ENCODE measurements at places on chromosomes 1 and 21.
A peak's percentile ranks its signal among the peaks of the same experiment; 100 is the strongest.

DNA sequence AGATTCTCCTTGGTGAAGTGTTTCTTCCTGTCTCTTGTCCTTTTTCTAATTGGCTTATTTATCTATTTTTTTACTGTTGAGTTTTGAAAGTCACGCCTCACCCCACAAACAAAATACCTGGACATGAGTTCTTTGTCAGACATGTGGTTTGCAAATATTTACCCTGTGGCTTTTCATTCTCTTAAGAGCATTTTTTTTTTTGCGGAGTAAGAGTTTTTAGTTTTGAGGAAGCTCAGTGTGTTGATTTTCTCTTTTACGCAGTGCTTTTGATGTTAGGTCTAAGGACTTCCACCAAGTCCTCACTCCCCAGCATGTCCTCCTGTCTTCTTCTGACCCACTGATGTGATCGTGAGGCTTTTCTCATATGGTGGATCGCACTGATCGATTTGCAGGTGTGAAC lies 7.6 kb downstream of the DFFB start:
- no peaks in the 10 kb centered on the region for H3K36me3 ChIP-seq
- no peaks in the 10 kb centered on the region for H3K27me3 ChIP-seq
- H3K27ac ChIP-seq = no peak overlapping the region
- H3K4me1 ChIP-seq = no peaks in the 10 kb centered on the region
- no peak for DNase-seq

GRCh38 chr1:86776108-86776507 lies 71.7 kb downstream of the SH3GLB1 start:
- H3K4me1 ChIP-seq = peaks cover 30% of the 10 kb centered on the region
- DNase-seq = no peak
- no peak overlapping the region for H3K4me3 ChIP-seq
- no peaks in the 10 kb centered on the region for H3K36me3 ChIP-seq

DNA sequence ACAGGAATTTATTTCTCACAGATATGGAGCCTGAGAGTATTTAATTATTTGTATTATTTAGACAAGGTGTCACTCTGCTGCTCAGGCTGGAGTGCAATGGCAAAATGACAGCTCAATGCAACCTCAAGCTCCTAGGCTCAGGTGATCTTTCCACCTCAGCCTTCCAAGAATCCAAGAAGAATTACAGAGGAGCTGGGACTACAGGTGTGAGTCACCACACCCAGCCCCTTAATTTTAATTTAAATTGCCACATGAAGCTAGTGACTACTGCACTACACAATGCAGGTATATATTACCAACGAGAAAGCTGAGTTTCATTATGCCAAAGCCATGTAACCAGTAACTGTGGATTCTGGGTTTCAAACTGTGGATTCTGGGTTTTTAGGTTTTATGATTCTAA lies 2.1 kb downstream of the KHDC4 start:
- no peak for DNase-seq
- H3K27ac ChIP-seq = no peak overlapping the region
- H3K27me3 ChIP-seq = no peaks in the 10 kb centered on the region
- H3K36me3 ChIP-seq = peaks cover 65% of the 10 kb centered on the region
- H3K4me1 ChIP-seq = peaks cover 32% of the 10 kb centered on the region

GRCh38 chr21:45631540-45631939 lies 12.0 kb upstream of the PCBP3 start:
- no peaks in the 10 kb centered on the region for H3K36me3 ChIP-seq
- H3K4me3 ChIP-seq = no peak overlapping the region
- no peaks in the 10 kb centered on the region for H3K27me3 ChIP-seq

- no peak for DNase-seq
- no peaks in the 10 kb centered on the region for H3K36me3 ChIP-seq
- H3K27me3 ChIP-seq = no peaks in the 10 kb centered on the region
- H3K4me3 ChIP-seq = no peak overlapping the region
- no peak overlapping the region for H3K27ac ChIP-seq
- H3K4me1 ChIP-seq = peaks cover 21% of the 10 kb centered on the region
Measured at GRCh38 chr1:226690460-226690982, 48.6 kb downstream of the ITPKB start.

DNA sequence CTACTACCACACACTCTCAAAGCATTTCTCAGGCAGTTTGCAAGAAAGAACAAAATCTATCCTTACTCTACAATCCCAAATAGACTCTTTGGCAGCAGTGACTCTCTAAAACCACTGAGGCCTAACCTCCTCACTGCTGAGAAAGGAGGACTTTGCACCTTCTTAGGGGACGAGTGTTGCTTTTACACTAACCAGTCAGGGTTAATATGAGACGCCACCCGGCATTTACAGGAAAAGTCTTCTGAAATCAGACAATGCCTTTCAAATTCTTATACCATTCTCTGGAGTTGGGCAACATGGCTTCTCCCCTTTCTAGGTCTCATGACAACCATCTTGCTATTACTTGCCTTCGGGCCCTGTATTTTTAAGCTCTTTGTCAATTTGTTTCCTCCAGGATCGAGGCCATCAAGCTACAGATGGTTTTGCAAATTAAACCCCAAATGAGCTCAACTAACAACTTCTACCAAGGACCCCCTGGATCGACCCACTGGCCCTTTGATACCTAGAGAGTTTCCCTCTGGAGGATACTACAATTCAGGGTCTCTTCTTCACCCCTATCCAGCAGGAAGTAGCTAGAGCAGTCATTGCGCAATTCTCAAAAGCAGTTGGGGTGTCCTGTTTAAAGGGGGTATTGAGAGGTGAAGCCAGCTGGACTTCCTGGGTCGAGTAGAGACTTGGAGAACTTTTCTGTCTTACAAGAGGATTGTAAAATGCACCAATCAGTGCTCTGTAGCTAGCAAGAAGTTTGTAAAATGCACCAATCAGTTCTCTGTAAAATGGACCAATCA lies 2.0 kb upstream of the FMO4 start:
- no peak overlapping the region for H3K27ac ChIP-seq
- no peak overlapping the region for H3K4me3 ChIP-seq
- H3K27me3 ChIP-seq = no peaks in the 10 kb centered on the region
- H3K4me1 ChIP-seq = peaks cover 5% of the 10 kb centered on the region
- H3K36me3 ChIP-seq = no peaks in the 10 kb centered on the region

GRCh38 chr1:222627232-222627631 lies 9.3 kb downstream of the MIA3 start:
- no peak overlapping the region for H3K27ac ChIP-seq
- no peak for DNase-seq
- H3K27me3 ChIP-seq = no peaks in the 10 kb centered on the region

GRCh38 chr21:29748391-29749167 lies 191.2 kb downstream of the GRIK1 start:
- DNase-seq = no peak
- no peaks in the 10 kb centered on the region for H3K4me1 ChIP-seq
- no peaks in the 10 kb centered on the region for H3K27me3 ChIP-seq
- H3K27ac ChIP-seq = no peak overlapping the region
- no peaks in the 10 kb centered on the region for H3K36me3 ChIP-seq

- no peaks in the 10 kb centered on the region for H3K27me3 ChIP-seq
- no peak overlapping the region for H3K4me3 ChIP-seq
- H3K4me1 ChIP-seq = no peaks in the 10 kb centered on the region
- H3K27ac ChIP-seq = no peak overlapping the region
Measured at GRCh38 chr1:168758503-168758902, 29.5 kb upstream of the DPT start.

DNA sequence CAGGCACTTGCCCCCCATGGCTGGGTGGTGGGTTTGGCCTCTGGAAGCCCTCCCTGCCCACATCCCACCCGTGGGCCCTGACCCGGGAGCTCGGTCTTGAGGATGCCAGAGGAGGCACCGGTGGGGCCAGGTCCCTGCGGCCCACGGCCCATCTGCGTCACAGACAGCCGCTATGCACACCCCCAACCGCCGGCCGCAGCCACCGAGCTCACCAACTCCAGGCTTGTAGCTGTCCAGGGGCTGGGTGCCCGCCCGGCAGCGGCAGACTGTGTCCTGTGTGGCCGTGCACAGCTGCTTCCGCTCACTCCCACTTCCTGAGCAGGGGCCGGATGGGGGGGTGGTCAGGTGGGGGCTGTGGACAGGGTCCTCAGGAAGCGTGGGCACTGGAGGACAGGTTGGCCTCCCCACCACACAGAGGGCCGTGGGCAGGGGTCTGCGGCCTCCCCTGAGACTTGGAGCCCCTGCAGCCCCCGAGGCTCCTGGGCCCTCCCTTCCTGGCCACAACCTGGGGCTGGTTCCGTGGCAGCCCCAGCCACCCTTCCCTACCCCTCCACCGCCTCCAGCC lies 1.1 kb downstream of the TNFRSF4 start:
- peaks cover 18% of the 10 kb centered on the region for H3K4me1 ChIP-seq
- H3K4me3 ChIP-seq = no peak overlapping the region
- peaks cover 8% of the 10 kb centered on the region for H3K36me3 ChIP-seq
- no peaks in the 10 kb centered on the region for H3K27me3 ChIP-seq
- no peak for DNase-seq

DNA sequence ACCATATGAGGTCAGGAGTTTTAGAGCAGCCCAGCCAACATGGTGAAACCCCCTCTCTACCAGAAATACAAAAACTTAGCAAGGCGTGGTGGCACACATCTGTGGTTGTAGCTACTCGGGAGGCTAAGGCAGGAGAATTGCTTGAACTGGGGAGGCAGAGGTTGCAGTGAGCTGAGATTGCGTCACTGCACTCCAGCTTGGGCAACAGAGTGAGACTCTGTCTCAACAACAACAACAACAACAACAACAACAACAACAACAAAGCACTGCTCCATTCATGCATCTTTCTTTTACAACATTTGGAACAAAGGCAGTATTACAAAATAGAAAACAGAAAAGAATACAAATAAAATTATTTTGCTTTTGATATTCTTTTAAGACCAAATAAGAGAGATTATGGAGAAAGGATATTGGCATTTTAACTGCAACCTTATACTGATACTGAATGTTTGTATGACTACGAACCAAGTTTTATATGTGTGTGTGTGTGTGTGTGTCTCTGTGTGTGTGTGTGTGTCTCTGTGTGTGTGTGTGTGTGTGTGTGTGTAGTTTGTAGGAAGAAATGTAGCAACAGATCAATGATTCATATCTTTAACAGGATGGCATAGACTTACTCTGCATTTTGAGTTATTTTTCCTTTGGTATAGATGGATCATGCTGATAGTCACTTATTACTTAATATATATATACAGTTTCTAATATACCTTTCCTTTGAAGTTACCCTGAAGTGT lies 24.6 kb downstream of the ATF6 start:
- H3K36me3 ChIP-seq = peaks cover 40% of the 10 kb centered on the region
- no peaks in the 10 kb centered on the region for H3K27me3 ChIP-seq
- H3K4me1 ChIP-seq = no peaks in the 10 kb centered on the region
- no peak overlapping the region for H3K27ac ChIP-seq
- no peak overlapping the region for H3K4me3 ChIP-seq

- H3K4me1 ChIP-seq = no peaks in the 10 kb centered on the region
- no peaks in the 10 kb centered on the region for H3K36me3 ChIP-seq
- no peak overlapping the region for H3K4me3 ChIP-seq
- H3K27ac ChIP-seq = no peak overlapping the region
Measured at GRCh38 chr1:85449356-85449755, 15.6 kb downstream of the DDAH1 start.

- H3K36me3 ChIP-seq = no peaks in the 10 kb centered on the region
- peaks cover 6% of the 10 kb centered on the region for H3K4me1 ChIP-seq
- no peaks in the 10 kb centered on the region for H3K27me3 ChIP-seq
- no peak overlapping the region for H3K27ac ChIP-seq
- no peak overlapping the region for H3K4me3 ChIP-seq
Measured at GRCh38 chr1:109767637-109768334, 4.1 kb upstream of the EPS8L3 start.

DNA sequence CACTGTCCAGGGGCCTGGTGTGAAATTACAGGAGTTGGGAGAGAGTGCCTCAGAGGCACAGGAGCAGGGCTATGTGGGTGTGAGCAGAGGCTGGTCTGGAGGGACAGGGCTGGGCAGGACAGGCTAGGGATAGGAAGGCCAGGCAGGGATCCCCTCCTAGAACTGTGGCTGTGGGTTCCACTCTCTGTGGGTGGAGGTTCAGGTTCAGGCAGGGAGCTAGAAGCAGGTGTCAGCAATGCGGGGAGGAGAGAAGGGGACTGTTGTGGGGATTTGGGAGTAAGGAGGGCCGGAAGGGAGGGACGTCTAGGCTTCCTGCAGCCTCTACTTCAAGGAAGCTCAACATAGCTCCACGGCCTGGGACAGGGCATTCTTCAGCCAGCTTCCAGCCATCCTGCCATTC lies 8.3 kb upstream of the GPR61 start:
- H3K27ac ChIP-seq = no peak overlapping the region
- no peaks in the 10 kb centered on the region for H3K27me3 ChIP-seq
- H3K36me3 ChIP-seq = no peaks in the 10 kb centered on the region
- DNase-seq = no peak

DNA sequence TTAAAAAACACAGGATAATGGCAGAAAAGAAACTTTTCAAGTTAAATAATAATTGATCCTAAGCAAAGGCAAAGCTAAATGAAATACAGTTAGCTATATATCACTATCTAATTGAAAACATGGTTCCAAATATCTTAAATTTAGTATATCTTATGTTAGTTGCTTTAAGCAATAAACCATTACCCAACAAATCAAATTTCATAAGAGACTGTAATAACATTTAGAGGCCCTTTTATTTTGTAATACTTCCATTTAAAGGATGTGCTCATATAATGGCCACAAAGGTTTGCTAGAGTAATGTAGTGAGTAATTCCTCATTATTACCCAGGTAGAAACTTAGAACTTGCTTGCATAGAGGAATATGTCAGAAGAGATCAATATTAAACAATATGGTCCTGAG lies 32.3 kb downstream of the RPL5 start:
- no peaks in the 10 kb centered on the region for H3K4me1 ChIP-seq
- H3K27me3 ChIP-seq = no peaks in the 10 kb centered on the region
- H3K27ac ChIP-seq = no peak overlapping the region
- H3K4me3 ChIP-seq = no peak overlapping the region

GRCh38 chr1:212594640-212595039 lies 13.9 kb upstream of the ATF3 start:
- no peaks in the 10 kb centered on the region for H3K27me3 ChIP-seq
- no peaks in the 10 kb centered on the region for H3K4me1 ChIP-seq
- H3K27ac ChIP-seq = no peak overlapping the region
- DNase-seq = no peak
- no peaks in the 10 kb centered on the region for H3K36me3 ChIP-seq
- H3K4me3 ChIP-seq = no peak overlapping the region

GRCh38 chr1:162551969-162552683 lies 9.4 kb upstream of the UAP1 start:
- no peaks in the 10 kb centered on the region for H3K36me3 ChIP-seq
- DNase-seq = peak; percentile 36
- H3K27ac ChIP-seq = peak overlapping the region; percentile 29
- H3K4me1 ChIP-seq = peaks cover 11% of the 10 kb centered on the region
- no peaks in the 10 kb centered on the region for H3K27me3 ChIP-seq
- no peak overlapping the region for H3K4me3 ChIP-seq

- H3K27ac ChIP-seq = no peak overlapping the region
- no peak overlapping the region for H3K4me3 ChIP-seq
- no peaks in the 10 kb centered on the region for H3K36me3 ChIP-seq
- no peaks in the 10 kb centered on the region for H3K27me3 ChIP-seq
Measured at GRCh38 chr21:20698585-20698984, 299.6 kb upstream of the NCAM2 start.

- H3K27me3 ChIP-seq = no peaks in the 10 kb centered on the region
- DNase-seq = peak; percentile 15
- H3K4me3 ChIP-seq = no peak overlapping the region
- H3K36me3 ChIP-seq = peaks cover 56% of the 10 kb centered on the region
- no peaks in the 10 kb centered on the region for H3K4me1 ChIP-seq
Measured at GRCh38 chr1:40076895-40077312, 20.1 kb downstream of the PPT1 start.

- peaks cover 18% of the 10 kb centered on the region for H3K27me3 ChIP-seq
- no peaks in the 10 kb centered on the region for H3K4me1 ChIP-seq
- no peak for DNase-seq
- H3K27ac ChIP-seq = no peak overlapping the region
- no peak overlapping the region for H3K4me3 ChIP-seq
- no peaks in the 10 kb centered on the region for H3K36me3 ChIP-seq
Measured at GRCh38 chr1:159752135-159752580, 28.6 kb upstream of the DUSP23 start.

- H3K27me3 ChIP-seq = peaks cover 31% of the 10 kb centered on the region
- H3K4me1 ChIP-seq = no peaks in the 10 kb centered on the region
- H3K4me3 ChIP-seq = no peak overlapping the region
- DNase-seq = peak; percentile 69
Measured at GRCh38 chr1:219385787-219386427, 212.2 kb downstream of the LYPLAL1 start.

All from A673 (cell line).